ENCODE measurements at places on chromosomes 11 and 22.

- DNase-seq = no peak
Measured at GRCh38 chr11:10080138-10080537, 213.9 kb downstream of the SBF2 start.

DNA sequence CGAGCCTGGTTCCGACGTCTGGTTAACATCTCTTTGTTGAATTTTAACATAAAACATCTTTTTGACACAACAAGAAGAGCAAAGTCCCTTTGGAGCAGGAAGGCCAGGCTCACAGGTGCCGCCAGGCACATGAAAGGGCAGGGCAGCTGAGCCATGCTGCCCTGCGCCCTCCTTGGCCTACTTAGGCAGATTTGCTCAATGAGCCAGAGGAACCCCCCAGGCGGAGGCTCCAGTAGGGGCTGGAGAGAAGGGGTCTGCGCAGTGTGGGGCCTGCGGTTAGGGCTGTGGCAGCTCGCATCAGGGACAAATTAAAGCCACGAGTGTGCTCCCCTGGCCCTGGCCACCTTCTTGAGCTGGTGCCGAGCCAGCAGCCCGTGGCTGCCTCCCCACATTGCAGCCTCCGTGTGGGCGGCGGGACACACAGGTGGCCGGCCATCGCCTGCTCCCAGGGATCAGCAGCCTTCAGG is 9.9 kb upstream of the SLC22A12 start:
- no peak for DNase-seq

DNA sequence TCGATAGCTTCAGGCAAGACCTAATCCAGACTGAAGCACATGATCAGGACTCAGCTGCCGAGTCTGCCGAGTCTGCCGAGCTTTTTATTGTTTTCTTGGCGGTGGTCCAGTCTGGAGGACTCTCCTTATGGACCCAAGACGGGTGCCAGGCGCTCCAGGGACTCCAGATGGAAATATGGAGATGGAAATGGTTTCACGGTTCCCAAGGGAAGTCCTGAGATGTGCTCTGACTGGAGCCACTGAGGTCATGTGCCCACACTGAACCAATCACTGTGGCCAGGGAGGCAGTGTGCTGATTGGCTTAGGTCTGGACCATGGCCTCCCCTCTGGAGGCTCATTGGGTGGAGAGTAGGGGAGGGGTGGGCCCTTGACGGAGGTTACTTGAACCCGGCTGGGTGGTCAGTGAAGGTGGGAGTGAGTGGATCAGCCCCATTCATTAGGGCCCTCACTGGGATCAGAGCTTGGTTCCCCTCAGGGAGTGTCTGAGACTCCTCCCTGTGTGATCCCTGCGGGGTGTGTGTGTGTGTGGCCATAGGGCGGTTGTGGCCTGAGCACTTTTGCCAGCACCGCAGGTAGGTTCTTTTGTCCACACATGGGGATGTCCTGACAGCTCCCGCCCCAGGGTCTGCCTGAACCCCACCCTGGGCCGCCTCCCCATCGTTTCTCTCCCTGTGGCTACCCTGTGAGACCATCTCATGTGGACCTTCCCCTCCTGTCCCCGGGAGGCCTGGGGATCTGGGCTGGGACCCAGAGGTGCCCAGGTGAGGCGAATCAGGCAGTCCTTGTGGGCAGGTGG is 14.0 kb downstream of the RPS6KA4 start:
- DNase-seq = peak; percentile 91

GRCh38 chr11:68965901-68966853 is 14.6 kb downstream of the MRGPRD start:
- no peak for DNase-seq

DNA sequence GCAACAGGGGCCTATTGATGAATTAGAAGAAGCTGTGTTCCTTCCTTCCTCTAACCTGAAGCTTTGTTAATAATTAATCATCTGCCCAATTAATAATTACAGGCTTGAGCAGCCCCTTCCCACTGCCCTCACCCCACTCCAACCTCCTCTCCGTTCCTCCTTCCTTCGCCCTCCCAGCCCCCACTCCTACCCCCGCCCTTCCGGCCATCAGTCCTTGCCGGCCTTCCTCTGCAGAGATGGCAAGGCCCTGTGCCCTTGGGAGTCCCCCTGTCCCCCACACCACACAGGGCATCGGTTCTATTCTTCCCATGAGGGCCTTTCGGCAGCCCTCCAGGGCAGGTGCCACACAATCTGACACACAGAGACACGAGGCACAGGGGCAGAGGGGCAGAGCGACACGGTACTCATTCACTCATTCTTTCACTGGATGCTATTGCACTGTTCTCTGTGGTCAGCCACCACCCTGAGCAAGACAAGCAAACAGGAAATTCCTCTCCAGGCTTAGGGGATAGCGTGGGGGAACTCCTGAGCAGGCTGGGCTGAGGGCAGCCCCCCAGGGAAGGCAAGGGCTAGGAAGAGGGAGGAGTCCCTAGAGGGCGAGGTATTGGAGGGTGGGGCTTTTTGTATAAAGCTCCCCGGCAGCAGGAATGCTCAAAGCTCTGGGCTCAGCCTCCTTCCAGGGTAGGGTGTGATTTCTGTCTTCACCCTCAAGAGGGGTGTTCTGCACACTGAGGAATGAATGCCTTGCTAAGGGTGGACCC is 14.7 kb downstream of the MGAT3 start:
- DNase-seq = no peak

GRCh38 chr22:49566693-49567092 is 261.0 kb downstream of the BRD1 start:
- DNase-seq = no peak

GRCh38 chr22:30694640-30695350 is at the start of gene OSBP2:
Gene OSBP2 (plus strand): TSS chr22:30694874. CDS start chr22:30694910, 36 bp downstream.
- peak; percentile 62 for DNase-seq

GRCh38 chr11:19953909-19954308 is 206.4 kb downstream of the DBX1 start:
- no peak for DNase-seq
